ENCODE measurements at places on chromosomes 1 and 21.
A peak's percentile ranks its signal among the peaks of the same experiment; 100 is the strongest.

- DNase-seq: no peak
Observed at GRCh38 chr1:40743452-40743851, 40.1 kb upstream of the KCNQ4 start.

DNA sequence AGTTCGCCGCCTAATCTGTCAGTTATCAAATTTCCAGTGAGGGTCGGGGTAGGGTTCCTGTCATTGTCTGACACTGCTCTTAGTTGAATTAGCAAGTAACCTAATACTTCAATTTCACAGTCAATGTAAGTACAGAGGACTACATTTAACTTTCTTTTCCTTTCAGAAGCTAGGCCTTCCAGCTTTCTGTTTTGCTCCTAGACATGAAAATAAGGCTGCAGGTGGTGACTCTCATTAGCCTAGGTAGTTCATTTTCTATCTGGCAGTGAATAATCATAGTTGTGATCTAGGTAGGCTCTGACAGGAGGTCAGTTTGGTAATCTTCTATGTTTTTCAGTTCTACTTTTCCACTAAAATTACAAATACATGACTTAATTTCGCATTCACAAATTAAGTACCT is 783.1 kb downstream of the MRPL39 start:
- no peak for DNase-seq

GRCh38 chr1:6380037-6380436 is 13.5 kb downstream of the ACOT7 start:
- DNase-seq: no peak

DNA sequence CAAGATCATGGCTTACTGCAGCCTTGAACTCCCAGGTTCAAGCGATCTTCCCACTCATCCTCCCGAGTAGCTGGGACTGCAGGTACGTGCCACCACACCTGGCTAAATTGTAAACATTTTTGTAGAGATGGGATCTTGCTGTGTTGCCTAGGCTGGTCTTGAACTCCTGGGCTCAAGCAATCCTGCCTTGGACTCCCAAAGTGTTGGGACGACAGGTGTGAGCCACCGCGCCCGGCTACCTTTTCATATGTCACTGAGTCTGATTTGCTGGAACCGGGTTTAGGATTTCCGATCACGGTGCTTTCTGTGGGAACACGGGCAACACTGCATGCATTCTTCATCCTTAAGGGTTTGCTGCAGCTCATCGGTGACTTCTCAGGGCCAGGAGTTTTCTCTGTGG is 32.2 kb upstream of the PCBP3 start:
- DNase-seq: no peak

DNA sequence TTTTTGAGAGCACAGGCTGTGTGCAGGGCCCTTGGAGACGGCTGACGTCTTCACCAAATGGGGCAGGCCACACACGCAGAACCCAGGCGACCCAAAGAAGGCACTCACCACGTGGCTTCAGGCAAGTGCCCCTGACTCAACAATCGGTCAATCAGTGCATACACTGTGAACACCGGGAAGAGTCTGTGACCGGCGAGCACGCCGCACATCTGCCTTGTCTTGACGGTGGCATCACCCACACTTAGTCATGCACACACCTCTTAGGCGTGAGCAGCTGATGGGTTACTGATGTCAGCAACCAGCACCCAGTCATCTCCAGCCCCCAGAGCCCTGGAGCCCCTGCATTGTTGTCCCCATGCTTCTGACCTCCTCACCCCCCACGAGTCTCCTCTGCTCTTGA is 4.9 kb upstream of the LRRC3 start:
- DNase-seq: no peak

GRCh38 chr1:223620297-223620897 is 45.1 kb downstream of the CAPN8 start:
- no peak for DNase-seq

GRCh38 chr1:207956986-207957385 is 46.1 kb upstream of the CD34 start:
- DNase-seq: no peak

GRCh38 chr1:201537028-201537427 is 1.9 kb upstream of the NAV1 start:
- DNase-seq: no peak

DNA sequence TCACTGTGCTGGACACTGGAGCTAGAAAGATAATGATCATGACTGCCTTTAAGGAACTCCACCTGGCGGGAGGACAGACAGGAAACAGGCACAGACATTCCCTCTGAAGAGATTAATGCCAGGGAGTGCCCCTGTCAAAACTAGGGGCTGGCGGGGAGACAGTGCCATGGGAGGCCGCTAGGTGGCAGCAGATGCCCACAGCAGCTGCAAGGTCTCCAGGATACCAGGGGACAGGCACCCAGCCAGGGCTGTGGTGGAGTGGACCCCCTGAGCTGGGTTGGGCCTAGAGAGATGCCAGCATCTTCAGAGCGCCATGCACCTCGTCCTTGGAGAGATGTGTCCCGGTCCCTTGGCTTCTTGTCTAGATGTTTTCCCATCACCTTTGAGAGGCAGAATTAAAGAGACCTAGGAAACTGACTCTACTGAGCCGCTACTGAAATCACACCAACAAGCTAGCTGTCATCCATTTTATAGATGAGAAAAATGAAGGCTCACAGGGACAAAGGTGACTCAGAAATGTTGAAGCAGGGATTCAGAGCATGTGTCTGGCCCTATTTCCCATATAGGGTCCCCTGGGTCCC is 3.6 kb downstream of the REN start:
- DNase-seq: peak; percentile 87

DNA sequence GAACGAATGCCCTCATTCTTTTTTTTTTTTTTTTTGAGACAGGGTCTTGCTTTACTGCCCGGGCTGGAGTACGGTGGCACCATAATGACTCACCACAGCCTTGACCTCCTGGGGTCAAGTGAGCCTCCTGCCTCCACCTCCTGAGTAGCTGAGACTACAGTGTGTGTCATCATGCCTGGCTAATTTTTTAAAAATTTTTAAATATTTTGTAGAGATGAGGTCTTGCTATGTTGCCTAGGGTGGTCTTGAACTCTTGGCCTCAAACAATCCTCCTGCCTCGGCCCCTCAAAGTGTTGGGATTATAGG is 69.4 kb downstream of the ALG14 start:
- DNase-seq: no peak

DNA sequence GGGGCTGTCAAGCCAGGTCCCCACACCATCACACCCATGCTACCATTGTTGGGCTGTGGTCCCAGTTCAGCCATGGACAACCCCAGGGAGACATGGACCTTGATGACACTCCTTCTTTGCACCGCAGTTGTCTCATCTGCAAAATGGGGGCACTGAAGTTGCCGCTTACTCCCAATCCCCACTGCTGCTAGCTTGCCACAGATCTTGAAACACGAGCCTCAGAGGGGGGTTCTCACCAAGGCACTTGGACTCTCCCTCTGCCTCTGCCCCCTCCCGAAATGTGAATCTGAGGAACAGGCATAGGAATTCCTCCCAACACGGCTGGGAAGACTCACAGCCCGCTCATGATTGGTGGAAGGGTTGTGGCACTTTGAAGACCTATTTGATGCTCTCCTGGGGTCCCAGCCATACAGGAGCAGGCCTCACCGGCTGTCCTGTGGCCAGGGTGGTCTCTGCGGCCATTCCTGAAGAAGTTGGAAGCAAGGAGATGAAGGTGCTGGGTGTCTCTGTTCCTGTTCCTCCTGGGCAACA is 31.1 kb downstream of the RUNX3 start:
- no peak for DNase-seq

GRCh38 chr1:242691610-242691945 is 167.1 kb upstream of the PLD5 start:
- no peak for DNase-seq

Measured in NCI-H187 (cell line).